ENCODE measurements at places on chromosomes 7 and 10.

DNA sequence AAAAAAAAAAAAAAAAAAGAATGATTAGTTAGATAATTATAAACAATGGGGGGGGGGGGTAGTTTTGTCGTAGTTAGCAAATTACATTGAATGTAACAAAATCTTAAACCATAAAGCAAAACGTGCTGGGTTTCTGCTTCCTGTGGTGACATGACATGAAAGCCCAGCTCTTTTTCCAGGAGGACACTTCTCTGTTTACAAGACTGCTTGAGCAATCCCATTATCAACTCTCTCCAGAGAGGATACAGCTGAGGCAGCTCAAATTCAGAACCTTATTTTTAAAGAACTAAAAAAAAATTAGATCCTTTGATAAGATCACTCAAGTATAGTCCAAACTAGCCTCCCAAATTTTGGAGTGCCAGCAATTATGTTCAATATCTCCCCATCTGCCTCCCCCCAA, 58.6 kb downstream of the ADRB1 start:
- no peak for DNase-seq

DNA sequence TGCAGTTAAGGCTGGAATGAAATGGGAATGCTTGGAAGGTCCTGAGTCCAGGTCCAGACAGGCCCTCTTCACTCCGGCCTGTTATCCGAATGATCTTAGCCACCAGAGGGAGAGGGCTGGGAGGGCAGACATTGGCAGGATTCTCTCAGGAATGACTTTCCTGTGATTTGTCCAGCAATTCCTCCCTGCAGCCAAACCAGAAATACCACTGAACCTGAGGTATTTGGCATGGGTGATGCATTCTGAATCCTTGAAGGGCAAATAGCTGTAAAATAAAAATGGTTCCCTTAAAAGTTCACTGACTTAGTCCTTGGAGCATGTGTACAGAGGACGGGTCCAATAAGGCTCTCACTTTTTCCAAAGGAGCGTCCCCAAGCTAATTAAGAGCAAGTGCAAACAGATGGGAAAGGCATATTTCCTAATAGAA, 77.5 kb upstream of the HABP2 start:
- DNase-seq: no peak

DNA sequence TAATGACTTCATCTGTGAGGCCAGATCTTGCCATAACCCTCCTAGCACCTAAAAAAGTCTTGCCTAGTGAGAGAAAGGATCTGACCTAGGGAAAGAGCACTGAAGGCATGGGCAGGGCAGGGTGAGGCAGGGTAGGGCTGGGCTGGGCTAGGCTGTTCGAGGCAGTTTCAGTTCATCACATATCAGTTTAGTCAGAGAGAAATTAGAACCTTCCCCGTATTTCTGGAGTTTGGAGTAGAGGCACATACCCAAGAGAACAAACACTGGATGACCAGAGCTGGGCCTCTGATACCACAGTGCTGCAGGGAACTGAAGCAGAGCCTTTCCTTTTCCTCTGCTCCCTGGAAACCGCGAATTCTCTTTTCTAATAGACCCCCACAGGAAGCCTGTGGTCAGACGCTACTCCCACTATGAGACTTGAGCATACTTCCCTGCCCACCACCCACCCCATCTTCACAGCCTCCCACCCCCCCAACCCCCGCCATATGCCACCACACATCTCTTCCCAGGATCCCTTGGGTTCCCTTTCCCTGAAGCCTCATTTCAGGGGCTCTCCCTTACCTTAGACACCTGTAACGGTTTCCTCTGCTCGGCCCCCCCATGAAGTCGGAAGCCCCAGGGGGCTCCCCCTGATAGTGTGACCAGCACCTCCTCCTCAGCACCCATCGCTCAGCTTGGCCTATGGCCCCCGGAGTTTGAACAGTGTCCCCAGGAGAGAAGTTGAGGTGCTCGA, 406 bp downstream of the SYNPO2L start:
- no peak for DNase-seq

- DNase-seq: no peak
Measured at GRCh38 chr7:75866489-75867389, 12.1 kb upstream of the RHBDD2 start.

GRCh38 chr7:30779574-30779973, 8.4 kb downstream of the MINDY4 start:
- no peak for DNase-seq
